ENCODE measurements at places on chromosomes 16 and 17. TPM values are rescaled to one million over a fixed set of nuclear protein-coding genes. Genes with fewer than 3 reads are reported as not detected.

The CCL4 gene
- 161 TPM for polyA plus RNA-seq

- no peaks in the 10 kb centered on the region for H3K36me3 ChIP-seq
- no peak for DNase-seq
- no peak overlapping the region for H3K4me3 ChIP-seq
- H3K27ac ChIP-seq = no peak overlapping the region
- no peaks in the 10 kb centered on the region for H3K4me1 ChIP-seq
These were observed 36.5 kb upstream of the DHRS7B start for GRCh38 chr17:21089933-21090901.

The PDIA2 gene
- not detected for polyA plus RNA-seq

DNA sequence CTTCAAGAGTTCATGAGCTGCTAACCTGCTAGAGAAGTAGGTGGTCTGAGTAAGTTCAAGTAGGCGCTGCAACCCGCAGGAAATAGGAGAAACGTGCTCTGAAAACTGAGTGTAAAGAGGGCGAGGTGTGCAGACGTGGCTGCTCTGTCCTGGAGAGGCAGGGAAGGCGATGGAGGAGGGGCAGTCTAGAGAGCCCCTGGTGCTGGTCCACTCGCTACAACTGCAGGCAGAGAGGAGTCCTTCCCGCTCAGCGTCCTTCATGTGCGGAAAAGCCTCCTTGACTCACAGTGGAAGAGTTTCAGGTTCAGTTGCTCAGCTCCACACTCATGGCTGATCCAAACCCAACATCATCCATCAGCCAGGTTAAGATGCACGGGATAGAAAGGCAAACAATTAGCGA lies 12.1 kb downstream of the ABCA3 start:
- no peaks in the 10 kb centered on the region for H3K36me3 ChIP-seq
- no peak overlapping the region for H3K27ac ChIP-seq
- no peak overlapping the region for H3K4me3 ChIP-seq
- no peak for DNase-seq

DNA sequence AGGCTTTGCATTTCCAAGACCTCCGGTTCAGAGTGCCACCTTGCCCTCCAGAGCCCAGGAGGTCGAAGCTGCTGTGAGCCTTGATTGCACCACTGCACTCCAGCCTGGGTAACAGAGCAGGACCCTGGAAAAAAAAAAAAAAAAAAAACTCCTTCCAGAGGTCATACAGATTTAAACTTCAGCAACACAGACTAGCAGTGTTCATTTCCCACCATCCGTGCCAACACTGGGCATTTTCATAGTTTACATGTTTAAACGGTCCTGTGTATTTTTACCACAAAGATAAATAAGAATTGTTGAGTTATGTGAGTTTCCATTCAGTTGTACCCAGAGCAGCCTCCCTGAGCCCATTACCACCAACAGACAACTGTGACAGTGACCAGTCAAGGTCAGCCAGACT lies 50.4 kb downstream of the ZDHHC7 start:
- no peaks in the 10 kb centered on the region for H3K36me3 ChIP-seq
- no peaks in the 10 kb centered on the region for H3K4me1 ChIP-seq
- no peak overlapping the region for H3K4me3 ChIP-seq
- no peaks in the 10 kb centered on the region for H3K27me3 ChIP-seq
- no peak for DNase-seq

The CCDC92B gene
- not detected for polyA plus RNA-seq

DNA sequence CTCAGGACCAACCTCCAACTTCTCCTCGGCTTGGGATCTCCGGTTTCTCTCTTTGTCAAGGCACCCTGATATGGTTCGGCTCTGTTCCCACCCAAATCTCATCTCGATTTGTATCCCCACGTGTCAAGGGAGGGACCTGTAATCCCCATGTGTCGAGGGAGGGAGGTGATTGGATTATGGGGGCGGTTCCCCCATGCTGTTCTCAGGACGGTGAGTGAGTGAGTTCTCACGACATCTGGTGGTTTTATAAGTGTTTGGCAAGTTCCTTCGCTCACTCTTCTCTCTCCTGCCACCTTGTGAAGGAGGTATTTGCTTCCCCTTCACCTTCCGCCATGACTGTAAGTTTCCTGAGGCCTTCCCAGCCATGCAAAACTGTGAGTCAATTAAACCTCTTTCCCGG lies 117.9 kb downstream of the SEC14L1 start:
- H3K4me3 ChIP-seq = no peak overlapping the region
- no peak for DNase-seq
- H3K27me3 ChIP-seq = no peaks in the 10 kb centered on the region
- H3K36me3 ChIP-seq = no peaks in the 10 kb centered on the region
- no peaks in the 10 kb centered on the region for H3K4me1 ChIP-seq

GRCh38 chr17:38451840-38452529 lies 23.7 kb downstream of the ARHGAP23 start:
- no peak overlapping the region for H3K4me3 ChIP-seq
- H3K27me3 ChIP-seq = peaks cover 3% of the 10 kb centered on the region
- DNase-seq = no peak
- H3K27ac ChIP-seq = no peak overlapping the region
- no peaks in the 10 kb centered on the region for H3K36me3 ChIP-seq

DNA sequence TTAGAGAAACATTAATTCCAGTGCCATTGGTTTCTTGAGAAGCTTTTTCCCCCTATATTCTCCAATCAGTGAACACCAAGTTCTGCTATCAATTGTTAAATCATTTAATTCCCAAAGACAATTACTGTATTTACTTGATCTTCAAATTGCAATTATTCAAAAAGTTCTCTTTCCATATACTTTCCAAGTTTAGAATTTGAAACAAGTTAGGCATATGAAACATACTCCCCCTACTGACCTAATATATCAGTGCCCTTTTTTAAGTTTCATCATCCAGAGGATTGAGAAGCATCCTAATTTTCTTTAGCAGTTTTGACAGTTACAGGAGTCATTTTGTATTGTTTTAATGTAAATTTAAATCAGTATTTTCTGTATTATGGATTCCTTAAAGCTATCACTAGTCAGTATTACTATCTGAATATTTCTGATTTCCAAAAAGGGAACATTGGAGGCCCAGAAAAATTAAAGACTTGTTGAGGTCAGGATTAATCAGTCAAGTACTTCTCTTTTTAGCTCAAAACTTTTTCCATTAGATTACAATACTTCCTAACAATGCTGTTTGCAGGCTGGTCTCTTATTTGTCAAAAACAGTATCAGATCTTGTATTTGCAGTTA lies 16.3 kb downstream of the MEIOC start:
- no peak overlapping the region for H3K27ac ChIP-seq
- DNase-seq = no peak
- H3K4me1 ChIP-seq = no peaks in the 10 kb centered on the region
- H3K27me3 ChIP-seq = no peaks in the 10 kb centered on the region

The DBNDD1 gene
- 0.94 TPM for polyA plus RNA-seq

DNA sequence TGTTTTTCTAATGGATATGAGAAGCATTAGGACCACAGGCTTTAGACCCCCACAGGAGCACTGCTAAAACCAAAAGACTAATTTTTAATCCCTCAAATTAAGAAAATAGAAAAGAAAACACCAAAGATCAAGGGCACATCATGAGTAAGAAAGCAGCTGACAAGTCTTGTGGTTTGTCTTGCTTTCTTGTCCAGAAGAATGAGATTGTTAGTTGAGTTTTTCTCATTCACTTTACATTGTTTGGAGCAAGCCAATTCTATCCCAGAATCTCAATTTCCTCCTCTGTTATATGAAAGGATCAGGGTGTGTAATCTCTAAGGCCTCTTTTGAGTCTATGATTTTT lies 899.0 kb downstream of the KCNJ2 start:
- no peak for DNase-seq
- no peak overlapping the region for H3K27ac ChIP-seq
- H3K4me3 ChIP-seq = no peak overlapping the region
- H3K27me3 ChIP-seq = no peaks in the 10 kb centered on the region
- no peaks in the 10 kb centered on the region for H3K36me3 ChIP-seq

DNA sequence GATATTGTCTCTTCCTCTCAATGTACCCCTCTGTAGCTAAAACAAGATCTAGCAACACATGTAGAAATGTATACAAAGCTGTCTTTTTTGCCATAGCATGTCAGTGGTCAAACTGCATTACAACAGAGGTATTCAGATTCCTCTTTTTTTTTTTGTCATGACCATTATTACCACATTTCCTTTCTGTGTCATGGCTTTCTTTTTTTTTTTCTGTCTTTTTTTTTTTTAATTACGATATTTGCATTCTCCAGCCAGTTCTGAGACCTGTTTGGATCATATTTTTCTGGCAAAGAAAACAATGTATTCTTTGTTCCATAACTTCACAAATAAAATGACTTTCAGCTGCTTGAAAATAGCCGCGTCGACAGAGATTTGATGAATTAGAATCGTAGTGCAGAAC lies 27.4 kb upstream of the CAPNS2 start:
- no peaks in the 10 kb centered on the region for H3K27me3 ChIP-seq
- H3K4me3 ChIP-seq = no peak overlapping the region
- no peaks in the 10 kb centered on the region for H3K4me1 ChIP-seq
- DNase-seq = no peak

- H3K27me3 ChIP-seq = no peaks in the 10 kb centered on the region
- H3K4me1 ChIP-seq = no peaks in the 10 kb centered on the region
- H3K4me3 ChIP-seq = no peak overlapping the region
- DNase-seq = no peak
- no peak overlapping the region for H3K27ac ChIP-seq
- H3K36me3 ChIP-seq = peaks cover 36% of the 10 kb centered on the region
These were observed 23.0 kb upstream of the NAT9 start for GRCh38 chr17:74799097-74799496.

- H3K36me3 ChIP-seq = no peaks in the 10 kb centered on the region
- no peaks in the 10 kb centered on the region for H3K27me3 ChIP-seq
- H3K4me3 ChIP-seq = no peak within 1 kb of the TSS
- no peak within 1 kb of the TSS for H3K27ac ChIP-seq
These were observed at the start of gene CDH11 for GRCh38 chr16:65121870-65122723. CDH11 (minus strand) TSS chr16:65122063; CDS start chr16:65004869, 117,194 bp downstream.

The WNK4 gene
- polyA plus RNA-seq = not detected

GRCh38 chr17:45353043-45353442 lies 36.2 kb upstream of the MAP3K14 start:
- H3K27ac ChIP-seq = no peak overlapping the region
- no peaks in the 10 kb centered on the region for H3K4me1 ChIP-seq
- H3K36me3 ChIP-seq = no peaks in the 10 kb centered on the region
- H3K27me3 ChIP-seq = no peaks in the 10 kb centered on the region

The C16orf46 gene
- 0.93 TPM for polyA plus RNA-seq

DNA sequence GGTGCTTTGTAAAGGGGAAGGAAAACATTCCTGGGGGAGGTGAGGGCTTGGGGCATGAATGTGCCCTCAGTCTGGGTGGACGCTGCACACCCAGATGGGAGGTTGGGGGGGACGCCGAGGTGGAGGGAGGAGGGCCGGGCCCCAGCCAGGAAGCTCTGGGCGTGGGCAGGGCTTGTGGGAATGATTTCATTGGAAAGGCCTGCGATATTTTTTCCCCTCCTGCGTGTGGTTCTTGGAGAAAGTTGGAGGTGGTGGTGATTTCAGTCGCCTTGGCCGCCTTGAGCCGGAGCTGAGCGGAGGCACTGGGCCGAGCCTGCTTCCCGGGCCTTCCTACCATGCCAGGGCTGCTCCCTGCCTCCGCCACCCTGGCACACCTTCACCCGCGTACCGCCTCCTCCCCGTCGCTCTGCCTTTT lies 26.4 kb upstream of the CLEC18A start:
- H3K36me3 ChIP-seq = peaks cover 10% of the 10 kb centered on the region
- no peak overlapping the region for H3K4me3 ChIP-seq
- no peaks in the 10 kb centered on the region for H3K27me3 ChIP-seq
- H3K4me1 ChIP-seq = no peaks in the 10 kb centered on the region

DNA sequence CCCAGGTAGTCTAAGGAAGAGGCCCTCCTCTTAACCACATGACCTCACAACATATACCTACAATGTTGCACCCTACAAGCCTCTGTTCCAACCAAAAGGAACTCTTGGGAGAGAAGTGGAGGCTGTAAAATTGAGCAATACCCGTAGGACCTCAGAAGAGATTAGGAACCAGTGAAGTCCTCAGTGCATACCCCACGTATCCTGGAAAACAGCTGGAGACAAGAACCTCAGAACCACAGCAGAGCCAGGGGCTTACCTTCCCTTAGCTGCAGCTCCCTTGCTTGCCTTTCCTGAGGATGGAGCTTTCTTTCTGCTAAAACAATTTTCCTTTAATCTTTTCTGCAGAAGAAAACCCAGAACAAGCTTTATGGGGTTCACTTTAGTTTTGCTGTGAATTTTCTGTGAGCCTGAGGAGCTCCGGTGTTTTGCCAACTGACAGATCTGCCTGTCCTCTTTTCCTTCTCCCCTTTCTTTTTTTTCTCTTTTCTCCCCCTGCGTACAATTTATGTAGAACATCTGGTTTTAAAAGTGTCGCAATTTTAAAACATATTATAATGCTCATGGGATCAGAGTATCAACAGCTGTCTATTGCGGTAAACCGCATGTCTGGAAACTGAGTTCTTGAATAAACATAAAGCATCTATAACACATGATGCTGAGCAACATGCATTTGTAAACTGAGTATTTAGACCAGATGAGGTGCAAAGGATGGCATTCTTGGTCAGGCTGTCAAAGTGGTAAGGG lies 226.4 kb upstream of the MAF start:
- no peaks in the 10 kb centered on the region for H3K27me3 ChIP-seq
- no peaks in the 10 kb centered on the region for H3K4me1 ChIP-seq
- no peak for DNase-seq
- H3K27ac ChIP-seq = no peak overlapping the region
- no peak overlapping the region for H3K4me3 ChIP-seq
- H3K36me3 ChIP-seq = no peaks in the 10 kb centered on the region

DNA sequence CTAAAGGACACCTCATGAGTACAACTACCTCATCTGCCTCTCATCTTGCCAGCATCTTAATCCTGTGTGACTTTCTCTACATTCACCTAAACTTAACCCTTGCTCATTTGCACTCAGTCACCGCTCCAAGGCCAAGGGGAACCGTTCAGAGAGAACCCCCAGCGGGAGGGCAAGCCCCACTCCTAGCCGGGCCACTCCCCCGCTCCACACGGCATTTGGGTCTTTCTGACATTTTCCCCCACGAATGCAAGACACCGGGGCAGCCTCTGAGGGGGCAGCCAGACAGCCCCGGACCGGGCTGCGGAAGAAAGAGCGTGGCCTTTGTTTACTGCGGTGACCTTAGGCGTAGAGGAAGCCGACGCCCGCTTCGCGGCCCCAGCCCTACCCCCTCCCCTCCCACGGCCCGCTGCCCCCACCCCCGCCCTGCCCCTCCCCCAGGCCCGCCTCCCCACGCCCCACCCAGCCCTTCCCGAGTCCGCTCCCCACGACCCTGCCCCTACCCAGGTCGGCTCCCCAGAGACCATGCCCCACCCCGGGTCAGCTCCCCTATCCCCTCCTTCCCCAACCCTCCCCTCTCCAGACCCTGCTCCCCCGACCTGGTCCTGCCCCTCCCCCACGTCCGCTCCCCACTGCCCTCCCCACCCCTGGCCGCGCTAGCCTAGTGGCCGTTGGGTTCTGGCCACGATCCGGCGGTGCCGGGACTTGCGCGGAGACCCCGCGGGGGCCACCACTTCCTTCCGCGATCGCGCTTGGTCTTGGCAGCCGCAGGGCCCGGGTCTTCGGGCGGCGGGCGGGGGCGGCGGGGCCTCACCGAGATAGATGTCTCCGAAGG lies 789 bp downstream of the CSNK1D start:
- H3K36me3 ChIP-seq = peaks cover 20% of the 10 kb centered on the region
- H3K4me3 ChIP-seq = peak overlapping the region; percentile 68
- H3K27me3 ChIP-seq = no peaks in the 10 kb centered on the region
- DNase-seq = peak; percentile 28
- peaks cover 53% of the 10 kb centered on the region for H3K4me1 ChIP-seq
- H3K27ac ChIP-seq = peak overlapping the region; percentile 76

Data from CD8-positive, alpha-beta memory T cell (primary cell).